Cerebellar cortex (tissue), 1 donor: ENCODE measurements at places on chromosomes 1 and 21.

DNA sequence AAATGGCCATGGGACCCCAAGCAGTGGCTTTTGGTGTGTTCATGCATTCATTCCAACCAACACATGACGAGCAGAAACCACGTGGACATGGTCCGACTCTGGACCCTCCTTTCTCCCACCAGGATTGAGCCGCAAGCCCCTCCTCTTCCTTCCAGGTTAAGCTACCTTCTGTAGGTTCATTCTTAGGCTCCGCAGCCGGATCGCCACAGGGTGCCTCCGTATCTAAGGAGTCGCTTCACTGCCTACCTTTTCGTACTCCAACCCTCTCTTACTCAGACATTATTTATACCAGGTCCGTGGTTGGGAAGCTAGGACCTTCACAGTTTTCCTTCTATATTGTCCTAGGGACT is 63.6 kb downstream of the RHBG start:
- no peak for DNase-seq

DNA sequence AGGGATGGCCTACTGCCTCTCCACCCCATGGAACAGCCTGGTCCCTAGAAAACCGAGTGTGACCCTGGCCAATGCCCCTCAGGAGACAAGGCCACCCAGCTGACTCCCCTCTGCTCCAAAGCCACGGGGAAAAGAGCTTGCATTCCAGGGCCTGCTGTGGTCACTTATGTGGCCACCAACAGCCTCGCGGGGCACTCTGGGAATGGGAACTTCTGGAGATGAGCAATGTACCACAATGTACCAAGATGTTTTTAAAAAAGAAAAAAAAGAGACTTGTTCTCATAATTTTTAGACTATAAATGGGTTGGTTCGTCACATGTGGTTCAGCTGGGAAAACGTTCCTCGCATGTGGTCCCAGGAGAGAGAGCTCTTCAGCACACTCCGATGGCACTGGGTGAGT is 62.8 kb downstream of the SLC66A1 start:
- no peak for DNase-seq

GRCh38 chr1:75034376-75034775 is 99.8 kb upstream of the LHX8 start:
- DNase-seq, result no peak

GRCh38 chr1:204345941-204346645 is 13.6 kb downstream of the PLEKHA6 start:
- no peak for DNase-seq

DNA sequence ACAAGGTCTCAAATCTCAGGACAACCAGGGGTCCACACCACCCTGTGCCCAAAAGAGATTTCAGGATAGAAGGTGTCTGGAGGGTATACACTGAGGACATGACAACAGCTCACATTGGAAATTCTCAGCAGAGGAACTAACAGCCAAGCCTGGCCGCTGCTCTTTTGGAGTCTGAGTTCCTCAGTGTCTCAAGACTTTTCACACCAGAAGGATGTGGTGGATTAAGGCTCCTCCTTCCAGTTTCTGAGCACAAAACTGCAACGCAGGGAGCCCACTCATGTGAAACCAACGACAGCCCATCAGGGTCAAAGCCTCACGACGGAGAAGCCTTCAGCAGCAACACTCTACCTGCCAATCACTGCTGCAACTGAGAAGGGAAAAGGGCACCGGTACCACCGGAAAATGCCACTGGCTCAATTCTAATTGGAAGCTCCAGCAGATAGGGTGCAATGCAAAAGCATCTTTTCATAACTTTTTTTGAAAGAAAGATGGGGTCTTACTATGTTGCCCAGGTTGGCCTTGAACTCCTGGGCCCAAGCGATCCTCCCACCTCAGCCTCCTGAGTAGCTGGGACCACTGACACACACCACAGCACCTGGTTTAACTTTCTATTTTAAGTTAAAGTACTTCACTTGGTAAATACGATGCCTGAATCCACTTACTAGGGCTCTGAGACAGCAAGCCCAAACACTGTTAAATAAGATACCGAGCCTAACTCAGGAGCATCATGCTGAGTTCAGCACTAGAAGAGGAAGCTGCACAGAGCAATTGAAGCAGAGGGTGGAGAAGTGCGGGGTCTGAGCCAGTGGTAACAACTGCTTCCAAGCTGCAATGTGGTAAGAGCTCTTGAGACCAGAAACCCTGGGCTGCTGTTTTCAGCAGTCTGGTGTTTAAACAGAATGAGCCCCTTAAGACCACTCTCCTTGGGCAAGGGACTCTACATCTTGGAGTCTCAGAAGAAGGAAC is 7.8 kb downstream of the CAPZB start:
- no peak for DNase-seq

GRCh38 chr1:225943582-225943981 is 2.6 kb upstream of the LEFTY2 start:
- DNase-seq, result no peak

DNA sequence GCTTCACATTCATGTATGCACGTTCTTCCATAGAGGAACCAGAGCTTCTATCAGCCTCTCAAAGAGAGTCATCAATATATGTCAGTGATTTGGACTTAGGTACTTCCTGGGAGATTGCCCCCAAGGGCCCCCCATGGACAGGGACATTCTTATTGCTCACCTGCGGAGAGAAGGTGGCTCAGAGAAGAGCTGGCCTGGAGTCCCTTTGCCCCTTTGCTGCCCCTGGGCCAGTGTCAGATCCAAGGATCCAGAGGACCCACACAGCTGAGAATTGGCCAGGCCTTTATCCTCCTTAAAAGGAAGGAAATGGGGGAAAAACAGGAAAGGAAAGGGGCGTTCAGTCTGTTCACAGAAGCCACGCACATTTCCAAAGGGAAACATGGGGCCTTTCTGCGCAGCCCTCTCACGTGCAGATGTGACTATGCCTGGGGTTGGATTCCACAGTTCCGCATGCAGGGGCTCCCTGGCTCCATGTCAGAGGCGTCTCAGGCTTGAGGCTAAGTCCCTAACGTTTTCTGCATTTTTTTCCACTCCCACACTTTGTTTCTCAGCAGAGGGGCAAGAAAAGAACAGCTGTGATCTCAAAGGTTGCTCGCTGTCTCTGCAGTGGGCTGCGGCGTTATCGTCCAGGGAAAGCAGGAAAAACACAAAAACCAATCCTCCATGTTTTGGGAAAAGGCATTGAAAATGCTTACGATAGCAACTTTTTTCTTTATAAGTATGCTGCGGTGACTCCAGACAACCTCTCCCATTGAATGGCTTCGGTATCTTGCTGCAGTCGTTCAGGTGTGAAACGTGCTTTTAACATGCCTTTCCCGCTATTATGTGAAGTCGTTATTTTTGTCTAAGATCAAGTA is 5.9 kb downstream of the C1orf226 start:
- DNase-seq, result no peak

- no peak for DNase-seq
Measured at GRCh38 chr1:94017155-94017829, 103.7 kb downstream of the ABCA4 start.
